ENCODE measurements at places on chromosomes 7 and 10.

DNA sequence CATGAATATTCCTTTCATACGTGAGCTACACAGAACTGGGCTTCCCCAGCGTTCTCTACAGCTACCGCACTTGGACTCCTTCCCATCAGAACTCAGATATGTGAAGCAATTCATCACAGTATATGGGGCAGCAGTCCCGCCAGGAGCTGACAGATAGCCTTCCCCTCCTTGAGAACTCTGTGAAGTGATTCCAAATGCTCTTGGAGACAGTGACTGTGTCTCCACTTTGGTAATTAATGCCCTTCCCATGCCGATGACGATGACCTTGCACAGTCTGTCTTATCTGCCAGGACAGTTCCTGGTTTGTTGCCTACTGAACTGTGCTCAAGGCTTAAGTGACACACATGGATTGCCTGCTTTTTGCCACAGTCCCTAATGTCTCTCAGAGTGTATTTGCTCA lies 75.0 kb upstream of the AFAP1L2 start:
- no peak for DNase-seq

- no peak for DNase-seq
Observed at GRCh38 chr7:121103579-121103978, 115.1 kb downstream of the CPED1 start.

DNA sequence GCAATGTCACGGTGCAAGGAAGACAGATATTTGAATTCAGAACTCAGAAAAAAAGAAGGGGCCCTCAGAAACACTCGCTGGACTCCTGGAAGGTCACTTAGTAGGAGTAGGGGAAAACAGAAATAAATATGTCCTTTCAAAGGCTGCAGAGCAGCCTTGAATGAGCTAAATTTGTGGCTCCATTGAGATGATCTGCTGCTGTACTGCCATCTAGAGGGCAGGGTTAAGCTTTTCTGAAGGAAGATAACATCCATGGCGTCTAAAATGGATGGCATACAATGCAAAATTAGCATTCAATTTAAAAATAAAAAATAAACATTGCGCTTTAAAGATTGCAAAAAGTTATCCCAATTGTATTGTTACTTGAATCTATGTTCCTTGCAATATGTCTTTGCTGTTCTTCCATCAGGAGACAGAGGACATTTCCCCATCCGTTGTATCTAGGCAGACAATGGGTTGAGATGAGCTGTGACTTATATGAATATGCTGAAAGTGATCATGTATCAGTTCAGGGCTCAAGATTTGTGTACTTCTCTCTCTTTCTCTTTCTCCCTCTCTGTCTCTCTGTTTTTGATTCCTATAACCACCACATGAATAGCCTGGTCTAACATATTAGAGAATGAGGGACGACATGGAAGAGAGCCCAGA lies 642.2 kb downstream of the SH2D4B start:
- peak; percentile 2 for DNase-seq

- DNase-seq = no peak
Observed at GRCh38 chr7:6123843-6124242, 92.7 kb downstream of the ANKRD61 start.

DNA sequence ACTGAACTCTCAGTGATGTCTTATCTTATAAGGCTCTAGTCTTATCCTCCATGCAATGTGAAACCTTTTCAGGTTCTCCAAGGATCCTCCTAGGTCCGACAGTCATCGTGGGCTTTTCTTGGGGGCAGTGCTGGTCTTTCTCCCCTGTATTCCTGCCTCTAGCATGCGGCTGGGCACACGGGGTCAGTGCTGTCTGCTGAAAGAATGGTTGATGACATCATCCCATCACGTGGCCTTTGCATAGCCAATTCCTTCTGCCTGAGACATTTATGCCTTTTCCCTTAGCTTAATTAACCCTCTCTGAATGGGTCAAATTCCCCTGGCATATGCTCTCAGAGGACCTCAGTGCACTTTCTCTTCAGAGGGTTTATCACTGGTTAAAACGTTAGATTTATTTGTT lies 27.0 kb upstream of the KCNK18 start:
- no peak for DNase-seq

DNA sequence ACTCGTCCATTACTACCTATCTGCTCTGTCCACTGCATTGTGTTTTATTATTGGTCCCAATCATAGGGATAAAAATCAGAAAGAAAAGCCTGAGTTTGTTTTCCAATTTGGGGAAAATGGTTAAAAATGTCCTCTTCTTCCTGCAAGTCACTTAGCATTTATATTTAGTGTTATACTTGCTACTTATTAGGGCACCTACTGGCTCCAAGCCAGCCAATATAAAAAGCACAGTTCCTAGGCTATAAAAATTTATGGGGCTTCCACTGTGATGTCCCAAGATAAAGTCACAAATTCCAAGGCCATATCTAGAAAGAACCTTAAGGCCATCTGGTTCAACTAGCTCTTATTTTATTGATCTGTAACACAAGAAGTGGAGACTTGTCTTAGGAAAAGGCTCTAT lies 3.2 kb downstream of the SLC35B4 start:
- DNase-seq = no peak

GRCh38 chr7:37765872-37766525 lies 82.4 kb upstream of the NME8 start:
- no peak for DNase-seq

DNA sequence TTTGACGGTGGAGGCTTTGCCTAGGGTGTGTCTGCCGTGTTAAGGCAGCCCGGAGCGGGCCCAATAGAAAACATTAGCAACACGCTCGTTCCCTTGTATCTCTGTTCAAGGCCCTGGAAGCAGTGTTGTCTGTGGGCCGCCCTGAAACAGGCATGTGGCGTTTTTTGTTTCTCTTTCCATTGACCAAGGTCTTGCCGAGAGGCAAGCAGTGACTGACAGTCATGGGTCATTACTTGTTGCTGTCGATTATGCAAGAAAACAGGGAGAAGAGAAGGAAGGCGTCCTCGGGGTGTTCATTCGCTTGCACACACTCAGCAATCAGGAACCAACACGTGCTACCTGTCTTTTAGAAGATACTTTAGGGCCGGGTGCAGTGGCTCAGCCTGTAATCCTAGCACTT lies 92.5 kb downstream of the EZH2 start:
- no peak for DNase-seq

DNA sequence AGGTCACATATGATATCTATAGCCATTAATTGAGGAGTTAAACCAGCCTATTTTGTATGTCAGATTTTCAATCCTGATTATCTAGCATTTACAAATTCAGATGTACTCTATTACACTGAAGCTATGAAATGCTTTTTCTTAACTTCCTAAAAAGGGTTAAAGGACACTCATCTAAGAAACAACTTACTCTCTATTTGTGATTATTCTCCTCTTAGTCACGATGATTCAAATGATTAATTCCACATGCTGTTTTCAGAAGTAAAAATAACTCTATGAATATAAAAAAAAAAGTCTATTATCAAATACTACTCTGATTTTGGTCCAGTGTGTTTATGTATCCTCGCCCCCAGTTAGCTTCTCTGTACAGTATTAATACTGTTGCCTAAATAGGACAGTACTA lies 1199.9 kb downstream of the GATA3 start:
- DNase-seq = peak; percentile 80
